Gastrocnemius medialis (tissue), 4 donors: ENCODE measurements at places on chromosomes 6 and 20. TPM values are rescaled to one million over a fixed set of nuclear protein-coding genes. Genes with fewer than 3 reads are reported as not detected.
A peak's percentile ranks its signal among the peaks of the same experiment; 100 is the strongest.

The TMEM200A gene
- total RNA-seq, result 0.16 TPM

The LRFN2 gene
- not detected for total RNA-seq

The SLC17A3 gene
- total RNA-seq, result not detected

The ARMH2 gene
- total RNA-seq, result not detected

The TPX2 gene
- total RNA-seq, result 1.9 TPM

The MUC22 gene
- 0.24 TPM for total RNA-seq

The PTCHD4 gene
- total RNA-seq, result 0.20 TPM

The FAM209B gene
- not detected for total RNA-seq

The DEFB124 gene
- total RNA-seq, result not detected

The BNIP5 gene
- not detected for total RNA-seq

The NPEPL1 gene
- 51.5 TPM for total RNA-seq

The HFE gene
- total RNA-seq, result 0.10 TPM

GRCh38 chr20:63594043-63594561 is 20.1 kb upstream of the HELZ2 start:
- DNase-seq, result no peak

- DNase-seq, result no peak
Measured at GRCh38 chr6:3594201-3594600, 137.4 kb upstream of the SLC22A23 start.

GRCh38 chr6:36624461-36625157 is 30.4 kb downstream of the SRSF3 start:
- no peak for DNase-seq

- no peak for DNase-seq
Measured at GRCh38 chr20:46599227-46599987, 49.0 kb upstream of the OCSTAMP start.

- DNase-seq, result no peak
Measured at GRCh38 chr20:33910529-33911327, 83.0 kb upstream of the RALY start.

DNA sequence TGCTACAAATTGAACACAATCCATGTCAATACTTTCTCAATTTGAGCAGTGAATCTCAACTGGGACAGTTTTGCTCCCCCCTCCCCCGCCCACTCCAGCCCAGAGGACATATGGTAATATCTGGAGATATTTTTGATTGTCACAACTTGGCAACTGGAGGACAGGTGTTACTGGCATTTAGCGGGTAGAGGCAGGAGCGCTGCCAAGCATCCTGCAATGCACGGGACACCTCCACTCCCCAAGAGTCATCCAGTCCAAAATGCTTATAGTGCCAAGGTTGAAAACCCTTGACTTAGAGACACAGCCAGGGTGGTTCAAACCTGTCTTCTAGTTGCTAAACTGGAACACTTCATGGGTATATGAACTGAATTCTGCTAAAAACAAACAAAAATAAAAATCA is 26.9 kb upstream of the LRRC1 start:
- no peak for DNase-seq

GRCh38 chr20:4516876-4517275 is 204.8 kb upstream of the PRND start:
- DNase-seq, result no peak

- peak; percentile 82 for DNase-seq
Measured at GRCh38 chr20:36481380-36482043, 59.8 kb upstream of the MYL9 start.

- no peak for DNase-seq
Measured at GRCh38 chr6:150866991-150867501, 1.5 kb downstream of the MTHFD1L start.

DNA sequence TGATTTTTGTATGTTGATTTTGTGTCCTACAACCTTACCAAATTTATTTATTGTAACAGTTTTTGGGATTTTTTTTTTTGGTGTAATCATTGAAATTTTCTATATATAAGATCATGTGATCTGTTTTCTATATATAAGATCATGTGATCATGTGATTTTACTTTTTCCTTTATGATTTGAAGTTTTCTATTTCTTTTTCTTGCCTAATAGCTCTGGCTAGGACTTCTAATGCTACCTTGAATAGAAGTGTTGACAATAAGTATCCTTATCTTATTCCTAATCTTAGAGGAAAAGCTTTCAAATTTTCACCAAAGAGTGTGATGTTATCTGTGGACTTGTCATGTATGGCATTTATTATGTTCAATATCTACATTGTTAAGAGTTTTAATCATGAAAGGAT is 69.7 kb downstream of the TNFAIP3 start:
- DNase-seq, result no peak

- no peak for DNase-seq
Measured at GRCh38 chr6:43516367-43516696, 394 bp downstream of the YIPF3 start.

GRCh38 chr6:2314641-2315040 is 69.2 kb upstream of the GMDS start:
- no peak for DNase-seq

DNA sequence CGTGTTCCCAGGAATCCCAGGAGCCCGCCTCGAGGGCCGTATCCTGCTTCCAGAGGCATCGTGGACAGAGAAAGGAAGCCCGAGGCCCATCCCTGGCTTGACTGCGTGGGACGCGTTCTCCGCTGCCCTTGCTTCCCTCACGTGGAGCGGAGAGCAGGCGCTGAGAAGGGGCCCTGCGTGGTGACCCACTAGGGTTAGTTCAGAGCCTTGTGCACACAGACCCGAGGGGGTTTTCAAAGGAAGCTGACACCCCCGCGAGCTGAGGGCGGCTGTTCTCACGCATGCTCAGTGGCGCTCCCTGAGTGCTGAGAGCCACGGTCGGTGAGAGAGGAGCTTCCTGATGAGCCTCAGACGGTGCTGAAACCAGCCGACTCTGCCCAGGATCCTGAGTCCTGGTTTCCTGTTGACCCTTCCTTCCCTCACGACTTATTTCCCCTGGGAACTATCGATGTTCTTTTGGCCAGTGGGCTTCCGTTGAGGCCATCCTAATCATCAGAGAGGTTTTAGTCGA is 28.9 kb upstream of the CCR6 start:
- no peak for DNase-seq

- no peak for DNase-seq
Measured at GRCh38 chr20:32639284-32639683, 34.5 kb downstream of the C20orf203 start.

- no peak for DNase-seq
Measured at GRCh38 chr6:162620073-162620472, 107.5 kb downstream of the PRKN start.

DNA sequence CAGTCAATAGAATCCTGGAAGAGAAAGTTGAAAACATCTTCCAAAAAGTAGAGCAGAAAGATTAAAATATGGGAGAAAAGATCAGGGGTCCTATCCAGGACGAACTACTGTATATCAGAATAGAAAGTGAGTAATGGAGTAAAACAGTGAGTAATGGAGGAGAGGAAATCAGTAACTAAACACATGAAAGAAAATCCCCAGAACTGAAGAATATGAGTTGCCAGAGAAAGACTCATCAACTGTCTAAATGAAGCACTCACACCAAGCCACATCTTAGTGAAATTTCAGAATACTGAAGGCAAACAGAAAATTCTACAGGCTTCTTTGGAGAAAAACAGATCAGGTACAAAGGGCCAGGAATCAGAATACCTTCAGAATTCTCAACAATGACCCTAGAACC is 14.9 kb downstream of the IL17A start:
- DNase-seq, result no peak

DNA sequence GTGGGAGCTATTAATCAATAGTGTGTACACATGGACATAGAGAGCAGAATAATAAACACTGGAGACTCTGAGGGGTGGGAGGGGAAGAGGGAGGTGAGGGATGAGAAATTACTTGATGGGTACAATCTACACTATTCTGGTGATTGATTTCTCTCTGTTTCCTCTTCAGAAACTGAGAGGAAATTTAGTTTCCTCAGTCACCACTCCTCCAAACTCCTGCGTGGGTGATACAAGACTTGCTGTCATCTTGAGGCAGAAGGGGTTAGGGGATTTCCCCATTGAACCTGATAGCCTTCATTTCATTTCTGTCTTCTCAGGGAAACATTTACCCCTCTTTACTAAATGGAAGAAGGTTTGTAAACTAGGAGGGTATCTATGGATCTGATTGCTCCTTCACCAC is 84.3 kb upstream of the ESR1 start:
- no peak for DNase-seq
